ENCODE measurements at places on chromosomes 2 and 18.

- DNase-seq: no peak
These were observed 993 bp downstream of the RBMS1 start for GRCh38 chr2:160492401-160493226.

GRCh38 chr2:14348247-14348646 lies 284.3 kb upstream of the LRATD1 start:
- no peak for DNase-seq

DNA sequence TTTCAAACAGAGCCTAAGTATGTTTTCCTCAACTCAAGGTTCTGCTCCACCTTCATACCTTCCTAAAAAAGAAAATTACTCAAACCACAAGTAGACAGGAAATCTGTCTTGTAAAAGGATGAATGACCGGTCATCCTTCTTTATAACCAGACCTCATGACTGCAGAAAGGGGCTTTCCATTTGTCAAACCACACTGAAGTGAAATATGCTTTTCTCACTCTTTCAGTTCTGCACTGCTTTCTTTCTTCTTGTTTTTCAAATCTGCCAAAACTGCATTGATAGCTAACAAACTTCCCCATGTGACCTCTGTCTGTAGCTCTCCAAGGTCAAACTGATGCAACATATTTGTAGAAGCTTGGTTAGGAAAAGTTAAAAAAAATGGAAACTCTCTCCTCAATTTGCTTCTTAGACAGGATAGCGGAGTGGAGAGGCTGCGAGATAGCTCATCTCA lies 308.9 kb upstream of the CCDC68 start:
- DNase-seq: no peak

GRCh38 chr2:85806358-85807118 lies 52.7 kb downstream of the ATOH8 start:
- DNase-seq: no peak

- DNase-seq: no peak
These were observed 86.1 kb upstream of the PNPT1 start for GRCh38 chr2:55779459-55780421.

DNA sequence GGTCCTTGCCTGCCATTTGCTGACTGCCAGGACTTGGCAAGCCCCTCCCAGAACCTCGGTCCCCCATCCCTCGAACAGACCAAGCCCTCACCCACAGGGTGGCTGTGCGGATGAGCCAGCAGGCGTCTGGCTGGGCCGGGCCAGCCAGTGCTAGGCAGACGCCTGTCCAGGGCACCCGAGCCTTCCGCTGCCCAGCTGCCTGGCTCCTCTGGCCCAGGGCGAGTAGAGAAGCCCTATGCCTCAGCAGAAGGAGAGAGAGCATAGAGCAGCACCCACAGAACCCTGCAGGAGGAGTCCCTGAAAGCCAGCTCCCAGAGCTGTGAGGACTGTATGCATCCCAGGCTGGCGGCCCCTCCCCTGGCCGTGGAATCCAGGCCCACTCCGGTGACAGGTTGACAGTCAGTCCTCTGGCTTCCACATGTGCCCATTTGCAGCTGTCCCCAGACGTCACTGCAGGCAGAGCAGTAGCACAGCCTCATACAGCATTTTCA lies 62.1 kb upstream of the GLI2 start:
- no peak for DNase-seq

DNA sequence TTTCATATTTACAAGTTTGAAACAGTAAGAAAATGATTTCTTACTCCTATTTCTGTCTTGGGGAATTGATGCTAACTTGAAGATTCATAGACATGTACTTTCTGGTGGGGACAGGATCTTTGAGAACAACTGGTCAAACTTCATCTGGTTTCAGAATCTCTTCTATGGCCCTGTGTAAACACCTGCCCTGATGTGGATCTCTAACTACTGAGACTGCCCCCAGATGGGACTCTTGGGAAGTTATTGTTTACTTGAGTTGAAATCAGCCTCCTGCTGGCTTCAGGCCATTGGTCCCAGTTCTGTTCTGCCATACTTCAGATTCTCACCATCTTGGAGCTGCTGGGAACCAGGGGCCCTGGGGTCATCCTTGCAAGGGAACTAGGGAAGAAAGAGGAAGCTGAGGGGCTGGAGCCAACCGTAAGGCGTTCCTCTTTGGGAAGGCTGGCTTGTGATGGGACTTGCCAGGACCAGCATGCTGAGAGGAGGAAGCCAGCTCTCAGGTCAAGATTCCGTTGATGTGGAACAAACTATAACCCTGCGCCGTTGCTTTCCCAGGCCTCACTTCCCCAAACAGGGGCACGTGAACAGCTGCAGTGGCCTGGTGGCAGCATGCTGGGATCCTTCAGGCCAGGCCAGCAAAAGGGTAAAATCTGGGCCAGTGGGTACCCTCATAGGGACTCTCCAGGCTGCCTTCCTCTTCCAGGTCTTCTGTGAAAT lies 135.5 kb upstream of the CXCR4 start:
- DNase-seq: no peak

- DNase-seq: no peak
These were observed 56.4 kb downstream of the LPIN1 start for GRCh38 chr2:11802782-11803191.

DNA sequence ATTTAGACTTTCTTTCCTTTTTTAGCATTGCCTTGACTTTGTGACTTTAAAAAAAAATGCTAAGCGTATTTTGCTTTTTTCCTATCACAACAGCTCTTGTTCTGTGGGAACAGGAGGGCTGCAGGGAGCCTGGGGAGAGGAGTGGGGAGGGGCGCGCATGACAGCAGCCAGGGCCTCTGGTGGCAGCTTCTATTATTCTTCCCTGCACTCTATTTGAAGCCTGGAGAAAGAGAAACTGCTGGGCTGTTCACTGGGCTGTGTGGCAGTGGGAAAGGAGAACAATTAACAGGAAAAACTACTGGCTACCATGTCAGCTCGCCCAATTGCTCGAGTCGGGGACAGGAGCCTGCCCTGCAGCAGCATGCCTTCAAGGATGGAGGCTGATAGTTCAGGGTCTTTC lies 119.0 kb upstream of the ZBTB14 start:
- no peak for DNase-seq

DNA sequence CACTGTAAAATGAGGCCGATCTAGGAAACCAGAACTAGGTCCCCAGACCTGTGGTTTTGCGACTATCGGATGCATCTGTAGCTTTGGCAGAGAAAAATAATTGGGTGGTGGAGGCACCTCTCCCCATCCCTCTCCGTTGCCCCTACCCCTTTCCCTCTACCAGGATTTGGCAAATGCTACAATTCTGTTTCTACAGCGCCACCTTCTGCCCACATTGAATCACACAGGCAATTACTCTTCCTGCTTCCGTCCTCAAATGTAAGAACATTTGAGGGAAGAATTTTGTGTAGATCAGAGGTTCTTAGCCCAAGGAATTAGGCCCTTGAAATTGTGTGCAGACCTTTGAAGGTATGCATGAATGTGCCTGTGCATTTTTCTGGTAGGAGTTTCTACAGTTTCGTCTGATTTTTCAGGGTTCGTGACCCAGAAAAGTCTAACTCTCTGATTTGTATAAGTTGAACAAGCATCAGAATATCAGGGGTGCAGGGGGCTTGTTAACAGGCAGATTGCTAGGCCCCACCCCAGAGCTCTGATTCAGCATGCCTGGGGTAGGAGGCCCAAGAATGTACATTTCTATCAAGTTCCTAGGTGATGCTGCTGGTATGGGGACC lies 11.2 kb downstream of the ATP6V1B1 start:
- DNase-seq: no peak

GRCh38 chr2:203476881-203477280 lies 58.2 kb downstream of the RAPH1 start:
- no peak for DNase-seq

- no peak for DNase-seq
These were observed 65.9 kb downstream of the TMEM247 start for GRCh38 chr2:46545015-46545839.

DNA sequence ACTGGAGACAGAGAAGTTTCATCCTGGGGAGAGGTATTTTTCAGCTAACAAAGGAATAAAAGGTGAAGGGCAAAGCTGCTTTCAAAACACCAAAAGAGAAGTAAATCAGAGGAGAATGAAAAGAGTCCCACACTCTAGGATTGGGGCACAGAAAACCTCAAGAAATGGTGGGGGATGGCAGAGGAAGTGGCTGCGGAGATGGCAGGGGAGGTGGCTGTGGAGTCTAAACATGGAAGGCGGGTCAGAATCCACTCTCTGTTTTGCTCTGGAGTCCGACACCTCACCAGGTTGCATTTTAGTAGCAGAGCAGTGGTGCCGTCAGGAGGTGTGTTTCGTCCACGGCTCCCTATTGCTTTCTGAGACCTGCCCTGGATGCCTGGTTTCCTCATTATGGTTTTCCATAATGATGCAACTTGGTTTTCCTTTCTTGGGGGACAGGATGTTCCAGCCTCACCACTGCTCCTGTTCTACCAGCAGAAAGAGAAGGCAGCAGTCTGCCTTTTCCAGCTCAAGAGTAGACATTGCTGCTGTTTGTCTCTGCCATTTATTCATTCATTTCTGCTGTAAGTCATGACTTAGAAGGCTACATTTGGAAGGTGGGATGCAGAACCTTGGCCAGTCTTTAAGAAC lies 188.7 kb downstream of the ANKRD44 start:
- DNase-seq: no peak

DNA sequence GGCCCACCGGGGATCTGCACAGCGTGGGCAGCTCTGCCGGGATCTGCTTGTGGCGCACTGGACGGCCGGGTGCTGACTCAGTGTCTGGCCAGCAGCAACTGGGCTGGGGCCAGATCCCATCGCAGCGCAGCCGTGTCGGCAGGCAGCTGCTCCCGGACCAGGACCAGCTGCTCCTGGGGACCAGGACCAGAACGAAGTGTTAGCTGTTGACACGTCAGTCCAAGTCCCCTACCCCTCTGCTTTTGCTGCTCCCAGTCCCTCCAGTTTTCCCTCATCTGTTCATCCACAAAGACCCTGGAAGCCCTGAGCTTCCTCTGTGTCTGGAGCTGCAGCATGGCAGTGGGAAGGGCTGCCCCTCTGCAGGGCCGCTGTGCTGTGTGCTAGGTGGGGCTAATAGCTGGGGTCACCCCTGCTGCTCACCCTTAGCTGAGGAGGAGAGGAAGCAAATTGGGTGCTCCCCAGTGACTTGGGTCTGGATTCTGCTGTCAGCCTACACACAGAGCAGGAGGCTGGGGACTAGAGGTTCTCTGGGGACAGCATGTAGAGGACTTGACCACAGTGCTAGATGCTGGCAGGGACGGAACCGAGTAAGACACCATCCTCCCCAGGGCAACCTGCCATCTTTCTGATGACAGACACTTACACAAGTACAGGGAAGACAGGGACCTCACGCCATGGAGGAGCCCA lies 16.9 kb upstream of the KIF1A start:
- no peak for DNase-seq

DNA sequence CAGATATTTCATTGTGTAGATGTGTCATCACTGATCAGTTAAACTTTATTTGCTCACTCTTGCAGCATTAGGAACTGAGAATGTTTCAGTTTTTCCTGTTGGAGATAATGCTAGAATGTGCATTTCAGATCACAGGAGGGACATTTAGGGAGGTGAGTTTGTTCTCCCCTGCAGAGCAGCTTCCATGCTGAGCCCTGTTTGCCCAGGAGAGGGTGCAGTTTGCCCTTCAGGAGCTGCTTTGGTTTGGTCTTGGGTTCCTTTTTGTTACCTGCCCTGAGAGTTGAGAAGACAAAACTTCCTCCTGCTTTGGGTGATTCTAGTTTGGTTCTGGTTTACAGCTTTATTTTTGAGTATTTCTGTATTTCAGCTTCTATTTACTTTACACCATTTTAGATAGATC lies 49.9 kb downstream of the DGKD start:
- no peak for DNase-seq

GRCh38 chr2:188382107-188382506 lies 90.4 kb downstream of the GULP1 start:
- DNase-seq: no peak

DNA sequence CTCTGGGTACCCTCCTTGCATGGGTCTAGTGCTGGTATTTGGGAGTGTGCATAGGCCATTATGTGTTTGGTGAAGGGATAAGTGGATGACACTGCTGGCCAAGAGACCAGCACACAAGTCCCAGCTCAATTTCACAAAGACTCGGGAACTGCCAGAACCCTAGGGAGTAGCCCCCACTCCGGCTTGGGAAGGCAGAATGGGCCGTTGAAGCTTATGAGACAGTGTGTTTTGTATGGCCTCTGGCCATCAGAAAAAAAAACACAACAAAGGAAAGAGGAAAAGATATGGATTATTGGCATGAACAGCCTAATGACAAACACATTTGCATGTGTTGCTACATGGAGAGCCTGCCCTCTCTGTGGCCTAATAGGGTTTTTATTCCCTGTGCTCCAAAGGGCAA lies 144.2 kb downstream of the TTC32 start:
- DNase-seq: no peak

DNA sequence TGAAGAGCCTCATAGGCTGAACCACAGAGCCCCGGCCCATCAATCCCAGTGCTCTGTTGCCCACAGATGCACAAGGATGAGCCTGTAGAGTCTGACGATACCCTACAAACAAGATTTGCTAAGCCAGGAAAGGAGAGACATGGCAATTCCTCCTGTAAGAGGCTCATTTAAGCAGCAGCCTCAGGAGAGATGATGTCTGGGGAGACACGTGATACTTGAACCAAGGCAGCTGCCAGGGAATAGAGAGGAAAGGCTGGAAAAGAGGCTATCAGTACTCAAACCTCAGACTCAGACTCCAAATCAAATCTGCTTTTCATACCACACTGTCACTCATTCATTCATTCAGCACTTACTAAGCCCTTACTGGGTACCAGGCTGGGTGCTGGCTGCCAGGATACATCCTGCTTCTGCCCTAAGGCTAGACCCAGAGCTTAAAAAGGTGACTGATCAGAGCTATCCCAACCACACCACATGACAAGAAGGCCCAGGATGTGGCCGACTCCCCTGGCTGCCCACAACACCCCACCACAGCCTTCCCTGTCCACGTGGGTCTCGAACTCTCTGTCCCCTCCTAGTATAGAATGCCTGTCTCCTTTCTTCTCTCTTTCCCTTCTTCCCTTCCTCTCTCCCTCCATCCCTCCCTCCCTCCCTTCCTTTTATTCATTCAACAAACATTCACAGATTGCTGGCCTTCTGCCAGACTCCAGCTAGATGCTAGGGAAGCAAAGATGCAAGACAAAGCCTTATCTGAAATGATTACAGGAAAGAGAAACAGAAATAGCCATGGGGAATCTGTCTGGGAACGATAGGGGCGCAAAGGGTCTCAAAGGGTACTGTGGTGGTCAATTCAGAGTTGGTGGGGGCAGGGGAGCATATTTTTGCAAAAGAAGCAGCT lies 23.4 kb upstream of the KCNK3 start:
- no peak for DNase-seq

- no peak for DNase-seq
These were observed 80.7 kb upstream of the CD28 start for GRCh38 chr2:203625701-203626100.

Measured in NCI-H1417 treated with DMSO at 0.1 percent for 48 hours (cell line).